ENCODE measurements at places on chromosomes 2 and 18.

GRCh38 chr2:19246496-19246895, 111.9 kb downstream of the OSR1 start:
- no peak for DNase-seq

DNA sequence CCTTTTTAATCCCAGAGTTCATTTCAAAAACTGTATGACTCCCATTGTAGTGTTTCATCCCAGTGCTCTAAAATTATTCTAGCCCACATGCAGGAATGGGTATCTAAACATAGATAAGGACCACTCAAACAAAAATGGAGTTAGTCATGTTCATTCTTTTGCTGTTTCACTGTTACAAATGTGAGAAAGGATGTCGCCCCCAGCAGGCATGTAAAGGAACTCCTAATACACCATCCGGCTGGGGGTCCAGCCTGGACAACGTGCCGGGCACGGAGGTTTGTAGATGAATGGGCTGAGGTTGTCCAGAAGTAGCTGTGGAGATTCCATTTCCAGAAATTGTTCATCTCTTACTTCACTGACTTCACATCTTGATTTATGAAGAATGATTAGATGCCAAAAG, 101.9 kb upstream of the RAB12 start:
- no peak for DNase-seq

DNA sequence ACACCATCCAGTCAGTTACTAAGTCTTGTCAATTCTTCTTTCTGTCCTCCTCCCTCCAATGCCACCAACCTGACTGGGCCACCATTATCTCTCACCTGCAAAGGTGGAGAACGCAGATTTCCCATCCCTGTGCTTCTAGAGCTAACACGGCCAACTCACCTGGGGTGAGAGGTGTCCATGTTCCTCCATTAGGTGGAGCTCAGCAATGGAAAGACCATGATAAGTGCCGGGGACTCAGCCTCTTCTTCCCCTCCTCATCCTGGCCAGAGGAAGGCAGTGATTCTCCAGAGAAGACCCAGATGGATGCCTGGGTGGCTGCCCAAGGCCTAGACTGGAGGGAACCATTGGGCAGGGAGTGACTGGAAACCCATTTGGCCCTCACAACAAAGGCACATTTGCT, 48.1 kb upstream of the SLC1A4 start:
- no peak for DNase-seq

GRCh38 chr2:84972207-84972783, 1.3 kb downstream of the KCMF1 start:
- DNase-seq, result no peak

DNA sequence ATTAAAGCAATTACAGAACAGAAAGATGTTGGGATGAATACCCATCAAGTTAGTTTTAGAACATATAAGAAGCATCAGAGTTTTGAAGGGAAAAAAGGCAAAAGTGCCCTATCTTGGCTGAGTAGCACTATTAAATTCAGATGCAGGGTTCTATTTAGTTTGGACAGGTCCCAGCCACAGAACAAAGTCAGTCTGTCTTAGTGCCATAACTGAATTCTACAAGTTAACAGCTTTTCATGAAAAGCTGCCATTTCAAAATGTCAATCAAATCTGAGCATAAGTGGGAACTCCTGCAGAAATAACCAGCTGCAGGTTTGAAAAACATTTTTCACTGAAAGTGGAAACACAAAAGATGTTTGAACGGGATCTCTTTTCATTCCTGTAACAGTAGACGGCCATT, 160.4 kb downstream of the SRBD1 start:
- DNase-seq, result no peak

DNA sequence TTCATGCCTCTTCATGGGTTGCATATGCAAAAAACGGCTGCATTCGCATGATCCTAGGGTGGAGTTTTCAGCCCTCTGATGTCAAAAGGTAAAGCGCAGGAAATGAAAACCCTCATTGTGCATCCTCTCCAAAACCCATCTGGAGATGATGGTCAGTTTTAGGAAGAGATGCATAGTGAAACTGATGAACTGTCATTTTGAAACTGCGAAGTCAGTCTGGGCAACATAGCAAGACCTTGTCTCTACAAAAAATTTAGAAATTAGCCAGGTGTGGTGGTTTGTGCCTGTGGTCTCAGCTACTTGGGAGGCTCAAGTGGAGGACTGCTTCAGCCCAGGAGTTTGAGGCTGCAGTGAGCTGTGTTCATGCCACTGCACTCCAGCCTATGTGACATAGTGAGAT, 2.5 kb upstream of the TTLL4 start:
- no peak for DNase-seq

- DNase-seq, result no peak
Measured at GRCh38 chr2:147450661-147451510, 393.9 kb upstream of the ACVR2A start.

GRCh38 chr2:139162456-139162855, 382.3 kb upstream of the NXPH2 start:
- no peak for DNase-seq

GRCh38 chr2:236813766-236814165, 244.1 kb downstream of the ACKR3 start:
- DNase-seq, result no peak

DNA sequence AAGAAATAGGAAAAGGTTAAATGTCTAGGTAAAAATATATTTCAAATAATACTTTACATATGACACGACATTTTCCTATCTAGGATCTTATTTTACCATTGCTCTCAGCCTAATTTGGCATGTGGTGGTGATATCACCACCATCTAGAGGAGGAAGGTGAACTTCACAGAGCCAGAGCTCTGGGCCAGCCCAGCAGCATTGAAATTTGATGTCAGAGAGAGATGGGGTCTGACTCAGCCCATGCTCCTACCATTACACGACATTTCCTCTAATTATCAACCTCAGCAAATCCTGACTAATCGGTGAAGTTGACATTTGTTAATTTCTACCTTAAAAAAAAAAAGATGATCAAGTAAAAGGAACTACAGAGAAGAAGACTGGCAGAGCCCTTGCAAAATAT, 42.3 kb downstream of the LRRTM4 start:
- DNase-seq, result no peak

DNA sequence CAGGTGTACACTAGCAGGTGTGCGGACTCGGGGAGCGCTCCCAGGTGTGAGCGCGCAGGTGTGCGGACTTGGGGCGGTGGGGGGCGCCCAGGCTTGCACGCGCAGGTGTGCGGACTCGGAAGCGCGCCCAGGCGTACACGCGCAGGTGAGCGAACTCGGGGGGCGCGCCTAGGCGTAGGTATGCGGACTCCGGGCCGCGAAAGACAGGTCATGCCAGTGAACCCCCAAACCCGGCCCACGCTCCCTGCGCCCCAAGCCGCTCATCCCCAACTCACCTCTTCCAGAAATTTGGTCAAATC, 342 bp downstream of the CYB5A start:
- DNase-seq, result no peak

- DNase-seq, result no peak
Measured at GRCh38 chr2:219009294-219009693, 16.1 kb upstream of the CRYBA2 start.

GRCh38 chr2:28046921-28047320, 156.4 kb downstream of the BABAM2 start:
- no peak for DNase-seq

DNA sequence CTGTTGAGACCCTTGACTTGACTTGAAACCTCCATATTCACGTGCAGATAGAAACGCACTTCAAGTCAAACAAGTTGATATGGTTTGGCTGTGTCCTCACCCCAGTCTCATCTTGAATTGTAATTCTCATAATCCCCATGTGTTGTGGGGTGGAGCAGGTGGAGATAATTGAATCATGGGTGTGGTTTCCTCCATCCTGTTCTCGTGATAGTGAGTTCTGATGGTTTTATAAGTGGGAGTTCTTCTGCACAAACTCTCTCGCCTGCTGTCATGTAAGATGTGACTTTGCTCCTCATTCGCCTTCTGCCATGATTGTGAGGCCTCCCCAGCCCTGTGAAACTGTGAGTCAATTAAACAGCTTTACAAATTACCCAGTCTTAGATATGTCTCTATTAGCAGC, 21.4 kb downstream of the SLC3A1 start:
- DNase-seq, result no peak

DNA sequence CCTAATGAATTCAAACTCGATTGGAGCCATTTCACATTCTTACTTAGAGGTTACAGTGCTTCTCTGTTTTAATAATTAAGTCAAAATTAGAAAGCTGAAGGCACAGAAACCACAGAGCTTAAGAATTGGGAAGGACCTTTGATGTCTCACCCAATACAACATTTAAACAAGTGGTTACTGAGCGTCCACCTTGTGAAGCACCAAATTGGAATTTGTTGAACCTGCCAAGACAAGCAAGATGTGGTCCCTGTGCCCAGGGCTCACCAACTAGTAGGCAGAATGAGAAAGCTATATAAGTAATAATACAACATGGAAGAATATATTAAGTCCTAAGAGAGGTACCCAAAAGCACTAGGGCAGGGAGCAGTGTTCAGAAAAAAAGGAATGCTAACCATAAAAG, 64.5 kb upstream of the NPAS2 start:
- no peak for DNase-seq

GRCh38 chr18:77057006-77057395, 75.6 kb downstream of the MBP start:
- peak; percentile 25 for DNase-seq

GRCh38 chr2:34332813-34333212, 733.7 kb upstream of the FAM98A start:
- DNase-seq, result no peak

DNA sequence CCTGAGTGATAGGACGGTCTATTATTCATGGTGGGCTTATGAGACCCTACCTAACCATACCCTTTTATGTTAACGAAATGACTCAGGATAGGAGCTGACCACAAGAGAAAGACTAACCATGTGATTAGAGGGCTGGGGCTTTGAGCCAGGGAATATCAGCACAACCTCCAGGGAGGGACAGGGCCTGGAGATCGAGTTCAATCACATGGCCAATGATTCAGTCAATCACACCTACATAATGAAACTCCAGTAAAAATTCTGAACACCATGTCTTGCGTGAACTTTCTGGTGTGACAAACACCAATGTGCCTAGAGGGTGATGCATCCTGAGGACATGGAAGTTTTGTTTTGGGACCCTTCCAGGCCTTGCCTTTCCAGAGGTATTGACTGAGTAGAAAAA, 2.2 kb upstream of the TEX51 start:
- no peak for DNase-seq

GRCh38 chr2:27131429-27131828, 3.0 kb downstream of the PREB start:
- DNase-seq, result no peak

- no peak for DNase-seq
Measured at GRCh38 chr2:171718720-171719119, 31.5 kb downstream of the DYNC1I2 start.

- no peak for DNase-seq
Measured at GRCh38 chr2:70905443-70906421, 30.0 kb upstream of the ATP6V1B1 start.

GRCh38 chr2:199339891-199340605, 117.7 kb downstream of the SATB2 start:
- DNase-seq, result no peak

DNA sequence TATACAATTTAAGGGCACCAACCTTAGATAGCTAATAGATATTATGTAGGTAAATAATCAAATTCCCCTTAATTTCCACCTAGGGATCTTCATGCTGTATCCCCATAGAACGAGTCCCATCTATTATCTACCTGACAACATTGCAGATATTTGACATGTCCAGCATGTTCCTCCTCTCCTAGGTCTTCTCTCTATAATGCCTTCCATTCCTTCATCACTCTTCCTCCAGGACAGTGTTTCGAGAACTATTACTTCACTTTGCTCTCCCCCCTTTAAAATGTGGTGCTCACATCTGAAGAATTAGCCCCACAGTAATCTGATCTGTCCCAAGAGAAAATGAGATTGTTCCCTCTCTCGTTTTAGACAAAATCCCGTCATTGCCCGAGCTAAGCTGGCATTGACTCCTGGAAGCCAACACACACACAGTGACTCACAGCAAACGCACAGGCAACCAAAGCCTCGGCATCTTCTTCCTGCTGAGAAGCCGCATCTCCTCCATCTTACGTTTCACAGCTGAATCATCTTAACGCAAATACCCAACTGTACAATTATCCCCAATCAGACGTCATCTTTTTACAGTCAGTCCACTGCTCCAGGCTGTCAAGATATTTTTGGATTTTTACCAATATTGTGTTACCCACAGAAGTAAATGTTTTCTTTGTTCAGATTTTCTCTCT, 162.9 kb upstream of the AGAP1 start:
- no peak for DNase-seq

- no peak for DNase-seq
Measured at GRCh38 chr18:28863396-28863795, 686.5 kb upstream of the CDH2 start.

- no peak for DNase-seq
Measured at GRCh38 chr2:190746971-190747761, 98.3 kb downstream of the NAB1 start.

- no peak for DNase-seq
Measured at GRCh38 chr2:55901322-55901721, 22.3 kb downstream of the EFEMP1 start.

DNA sequence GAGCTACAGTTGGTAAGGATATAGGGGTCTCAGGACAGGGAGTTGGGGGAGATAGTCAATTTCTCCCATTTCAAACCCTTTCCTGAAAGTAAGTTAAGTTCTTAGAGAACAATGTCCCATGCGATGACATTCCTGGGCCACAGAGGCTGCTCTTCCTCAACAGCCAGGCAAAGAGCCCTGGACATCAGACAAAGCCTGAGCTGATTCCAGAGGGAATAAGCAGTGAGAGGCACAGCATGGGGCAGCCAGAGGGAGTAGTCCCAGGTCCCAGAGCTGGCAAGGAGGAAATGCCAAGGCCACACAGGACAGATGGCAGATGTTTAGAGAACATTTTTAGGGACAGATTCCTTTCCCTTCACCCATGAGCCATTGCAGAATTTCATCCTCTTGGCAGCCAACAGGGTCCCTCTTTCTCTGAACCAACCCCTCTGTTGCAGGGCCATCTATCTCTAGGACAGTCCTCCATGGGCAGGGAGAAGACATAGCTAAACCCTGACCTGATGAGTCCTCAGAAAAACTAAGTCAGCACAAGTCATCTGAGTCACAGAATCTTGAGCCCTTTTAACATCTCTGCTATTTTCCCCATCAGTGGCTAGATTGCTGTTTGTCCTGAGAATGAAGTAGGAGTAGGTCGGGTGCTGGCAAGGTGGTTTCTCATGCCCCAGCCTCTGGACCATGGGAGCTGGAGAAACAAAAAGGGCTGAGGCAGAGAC, 81.6 kb upstream of the STPG4 start:
- DNase-seq, result no peak

- no peak for DNase-seq
Measured at GRCh38 chr2:128259585-128259984, 59.1 kb downstream of the HS6ST1 start.

DNA sequence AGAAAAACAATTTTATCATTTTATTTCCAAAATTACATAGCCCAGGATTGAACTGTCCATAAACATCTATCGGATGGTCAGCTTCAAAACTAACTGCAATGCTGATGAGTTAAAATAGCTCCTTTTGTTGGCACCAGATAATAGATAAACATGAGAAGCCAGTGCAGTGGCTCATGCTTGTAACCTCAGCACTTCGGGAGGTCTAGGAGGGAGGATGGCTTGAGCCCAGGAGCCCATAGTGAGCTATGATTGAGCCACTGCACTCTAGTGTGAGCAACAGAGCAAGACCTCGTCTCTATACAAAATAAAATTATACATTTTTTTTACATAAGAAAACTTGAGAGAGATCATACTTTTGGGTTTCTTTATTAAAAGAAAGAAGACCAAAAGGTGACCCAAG, 34.6 kb upstream of the IMPA2 start:
- no peak for DNase-seq

GRCh38 chr18:22342625-22343024, 75.1 kb downstream of the CTAGE1 start:
- DNase-seq, result no peak

All from NCI-H774 (cell line).